ENCODE measurements at places on chromosomes 6 and 20.

GRCh38 chr6:33696548-33697518, 14.7 kb downstream of the UQCC2 start:
- no peak for DNase-seq

DNA sequence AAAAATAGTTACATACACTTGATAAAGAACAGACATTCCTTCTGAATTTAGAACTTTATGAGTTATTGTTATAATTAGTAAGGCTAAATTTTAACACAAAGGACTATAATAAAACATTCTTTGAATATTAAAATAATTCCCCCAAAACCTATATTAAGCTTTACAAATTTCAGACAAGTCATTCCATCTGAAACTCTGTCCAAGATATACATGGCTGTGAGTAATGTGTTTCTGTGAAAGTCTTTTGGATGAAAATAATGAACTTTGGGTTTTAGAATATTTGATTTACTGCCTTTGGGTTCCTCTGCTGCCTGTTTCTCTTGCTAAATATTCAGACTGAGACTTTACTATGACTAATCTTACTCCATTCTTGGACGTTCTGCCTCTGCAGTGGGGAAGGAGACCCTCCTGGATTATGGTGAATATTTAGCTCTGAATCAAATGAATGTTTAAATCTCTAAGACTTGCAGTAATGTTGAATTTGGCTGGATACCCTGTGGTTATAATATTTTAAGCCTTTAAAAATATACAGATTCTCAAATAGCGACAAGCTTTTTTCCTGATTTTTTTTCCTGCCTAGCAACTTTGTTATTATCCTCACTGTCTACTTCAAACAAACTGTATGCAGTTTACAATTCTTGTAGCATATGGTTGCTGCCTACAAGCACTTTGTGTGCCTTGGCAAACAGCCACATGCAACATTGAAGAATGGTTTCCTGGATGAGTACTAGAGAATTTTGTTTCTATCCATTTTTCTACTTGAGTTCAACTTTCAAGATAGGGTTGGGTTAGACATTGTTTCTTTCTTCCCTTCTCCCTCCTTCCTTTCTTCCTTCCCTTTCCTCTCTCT, 51.4 kb downstream of the TXLNB start:
- DNase-seq: no peak

DNA sequence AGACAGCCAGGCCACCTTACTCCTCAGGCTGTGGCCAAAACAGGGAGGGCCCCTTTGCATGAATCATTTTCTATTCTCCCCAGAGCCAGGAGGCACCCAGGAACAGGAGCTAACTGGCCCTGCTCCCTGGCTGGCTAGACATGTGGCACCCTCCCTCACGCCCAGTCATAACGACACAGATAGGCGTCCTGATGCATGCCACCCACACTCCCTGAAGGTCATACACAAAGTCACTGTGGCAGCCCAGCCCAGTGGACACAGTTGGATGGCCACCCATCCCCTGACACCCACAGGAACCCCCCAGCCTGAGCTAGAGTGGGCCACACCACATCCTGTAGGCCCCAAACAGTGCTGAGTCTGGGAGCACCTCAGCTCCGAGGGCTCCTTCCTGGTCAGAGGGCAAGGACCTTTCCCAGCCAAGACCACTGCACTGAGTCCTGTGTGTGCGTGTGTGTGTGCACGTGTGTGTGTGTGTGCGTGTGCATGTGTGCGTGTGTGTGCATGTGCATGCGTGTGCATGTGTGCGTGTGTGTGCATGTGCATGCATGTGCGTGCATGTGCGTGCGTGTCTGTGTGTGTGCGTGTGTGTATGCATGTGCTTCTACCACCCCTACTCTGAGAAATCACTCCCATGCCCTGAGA, 21.6 kb downstream of the TFEB start:
- DNase-seq: no peak

GRCh38 chr6:157240059-157240959, 83.0 kb downstream of the TMEM242 start:
- no peak for DNase-seq

DNA sequence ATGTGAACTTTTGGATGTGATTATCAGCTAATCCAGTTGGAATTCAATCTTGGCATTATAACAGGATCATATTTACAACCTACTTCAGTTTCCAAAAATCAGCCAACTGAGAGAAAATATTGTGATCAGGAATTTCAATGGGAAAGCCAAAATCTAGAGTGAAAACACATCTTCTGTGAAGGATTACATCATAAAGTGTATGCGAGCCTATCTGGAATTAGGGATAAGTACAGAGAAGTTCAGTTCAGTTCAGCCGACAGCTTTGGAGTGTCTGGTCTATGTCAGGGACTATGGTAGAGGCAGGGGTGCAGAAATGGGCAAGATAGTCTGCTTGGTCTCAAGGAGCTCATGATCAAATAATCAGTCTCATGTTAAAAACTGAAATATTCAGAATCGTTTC, 12.3 kb upstream of the PRIM2 start:
- DNase-seq: no peak

DNA sequence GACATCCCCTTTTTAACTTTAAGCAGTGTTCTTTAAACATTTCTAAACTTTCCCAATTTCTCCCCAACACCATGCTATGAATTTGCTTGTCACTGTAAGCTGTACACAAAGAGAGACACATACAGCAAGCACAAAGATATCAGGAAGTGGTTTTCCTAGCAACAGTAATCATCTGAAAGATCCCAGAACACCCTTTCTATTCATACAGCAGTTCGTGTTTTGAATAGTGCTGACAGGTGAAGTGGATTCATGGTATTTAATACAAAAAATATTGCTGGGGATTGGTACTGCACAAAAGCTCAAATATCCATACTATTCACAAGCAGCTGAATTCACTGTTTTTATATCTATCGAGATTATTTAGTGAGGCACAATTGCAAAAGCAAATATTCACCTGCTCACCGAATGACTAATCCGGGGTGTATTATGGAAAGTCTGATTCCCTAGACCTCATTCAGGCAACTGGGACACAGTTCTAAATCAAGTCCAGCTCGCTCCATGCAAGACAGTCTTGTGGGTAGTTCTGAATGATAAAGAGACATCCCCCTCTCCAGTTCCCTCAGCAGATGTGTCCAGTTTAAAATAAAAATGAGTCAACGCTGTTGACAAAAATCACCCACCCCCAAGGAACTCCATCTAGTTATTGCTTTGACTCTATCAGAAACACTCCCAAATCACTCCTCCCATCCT, 107.1 kb upstream of the TSHZ2 start:
- DNase-seq: no peak

DNA sequence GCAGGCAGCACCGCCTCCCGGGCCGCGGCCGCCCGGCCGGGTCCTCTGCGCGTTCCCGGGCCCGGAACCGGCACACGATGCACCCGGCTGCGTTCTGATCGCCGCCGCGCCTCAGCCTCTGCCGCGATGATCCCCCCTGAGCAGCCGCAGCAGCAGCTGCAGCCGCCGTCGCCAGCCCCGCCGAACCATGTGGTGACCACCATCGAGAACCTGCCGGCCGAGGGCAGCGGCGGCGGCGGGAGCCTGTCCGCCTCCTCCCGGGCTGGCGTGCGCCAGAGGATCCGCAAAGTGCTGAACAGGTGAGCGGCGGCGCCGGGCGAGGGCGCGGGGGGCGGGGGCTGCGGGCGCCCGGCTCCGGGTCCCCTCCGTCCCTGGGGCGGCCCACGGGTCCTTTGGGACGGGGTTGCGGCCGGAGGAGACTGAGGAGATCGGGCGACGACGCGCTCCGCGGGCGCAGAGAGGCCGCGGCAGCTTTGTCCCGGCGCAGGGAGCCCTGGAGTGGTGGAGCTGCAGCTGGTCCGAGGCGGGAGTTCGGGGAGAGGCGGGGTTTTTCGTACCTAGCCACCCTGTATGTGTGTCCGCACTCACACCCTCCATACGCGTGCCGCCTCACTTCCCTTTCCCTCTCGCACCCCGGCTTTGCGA, 659 bp downstream of the SLC35F1 start:
- DNase-seq: no peak

DNA sequence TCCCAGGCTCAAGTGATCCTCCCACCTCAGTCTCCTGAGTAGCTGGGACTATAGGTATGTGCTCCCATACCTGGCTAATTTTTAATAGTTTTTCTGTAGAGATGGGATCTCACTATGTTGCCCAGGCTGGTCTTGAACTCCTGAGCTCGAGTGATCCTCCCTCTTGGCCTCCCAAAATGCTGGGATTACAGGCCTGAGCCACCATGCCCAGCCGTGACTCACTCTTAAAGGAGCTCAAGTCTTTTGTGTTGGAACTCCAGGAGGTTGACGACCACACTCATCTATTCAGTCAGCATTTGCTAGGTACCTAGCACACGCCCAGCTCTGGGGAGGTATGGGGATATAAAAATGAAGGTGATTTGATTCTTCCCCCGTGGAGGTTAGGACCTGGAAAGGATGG, 62.8 kb downstream of the UTRN start:
- no peak for DNase-seq

DNA sequence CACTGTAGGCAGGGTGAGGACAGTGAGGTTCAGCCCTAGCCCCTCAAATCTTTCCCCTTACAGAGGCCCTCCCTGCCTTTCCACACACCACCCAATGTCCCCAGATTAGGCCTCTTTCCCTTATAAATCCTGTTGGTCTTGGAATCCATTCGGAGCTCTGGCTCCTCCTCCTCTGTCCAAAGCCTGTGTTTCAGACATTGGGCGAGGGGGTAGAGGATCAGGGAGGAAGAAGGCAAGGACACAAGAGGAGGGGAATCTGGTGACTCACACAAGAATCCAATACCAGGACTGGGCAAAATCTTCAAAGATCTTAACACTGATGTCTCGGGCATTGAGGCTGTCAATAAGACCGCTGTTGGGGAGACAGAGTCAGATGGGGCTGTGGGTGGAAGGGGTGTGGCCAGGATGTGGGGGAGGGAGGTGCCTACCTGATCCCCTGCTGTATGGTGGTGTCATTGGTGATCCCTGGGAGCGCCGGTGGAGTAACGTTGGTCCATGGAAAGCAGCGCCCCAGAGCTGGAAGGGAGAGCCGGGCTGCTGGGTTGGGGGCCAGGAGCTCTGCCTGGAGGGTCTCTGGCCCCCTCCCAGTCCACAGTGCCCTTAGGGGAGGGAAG, 7.6 kb downstream of the SLC44A4 start:
- DNase-seq: no peak

DNA sequence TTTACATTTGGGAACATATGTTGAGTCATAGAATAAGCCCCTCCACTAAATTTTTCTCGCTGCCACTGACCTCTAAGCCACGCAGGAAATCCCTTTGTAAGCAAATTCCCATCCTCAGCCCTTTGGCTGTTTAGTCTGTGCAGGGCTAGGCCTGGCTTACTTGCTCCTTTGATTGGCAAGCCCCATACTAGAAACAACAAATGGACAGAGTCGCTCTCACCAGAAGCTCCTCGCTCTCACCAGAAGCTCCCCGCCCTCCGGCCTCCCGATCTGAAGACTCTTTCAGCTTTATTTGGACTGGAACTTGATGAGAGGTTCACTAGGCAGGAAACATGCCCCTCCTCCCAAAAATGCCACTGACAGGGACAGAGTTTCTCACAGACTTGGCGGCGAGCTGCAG, 149.2 kb upstream of the EXOC2 start:
- no peak for DNase-seq

GRCh38 chr6:125188037-125188436, 34.5 kb downstream of the TPD52L1 start:
- DNase-seq: no peak

- DNase-seq: no peak
These were observed 1.1 kb upstream of the PANK2 start for GRCh38 chr20:3887876-3888620.

DNA sequence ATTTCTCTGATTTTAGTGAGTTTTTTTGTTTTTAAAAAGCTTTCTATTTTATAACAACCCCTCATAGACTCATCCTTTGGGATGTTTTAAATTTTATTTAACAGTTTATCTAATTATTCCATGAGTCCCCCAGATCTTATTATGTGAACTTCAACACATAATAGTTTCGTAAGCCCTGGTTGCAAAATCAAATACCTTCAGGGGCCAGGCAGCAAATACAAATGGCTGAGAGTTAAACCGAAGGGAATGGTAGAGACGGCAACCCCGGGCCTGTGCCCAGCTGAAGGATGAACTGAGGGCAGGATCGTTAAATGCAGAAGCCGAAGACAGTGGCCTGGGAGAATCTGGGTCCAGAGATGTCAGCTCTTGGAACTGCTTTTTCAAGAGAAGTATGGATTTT, 88.4 kb downstream of the RTN4IP1 start:
- no peak for DNase-seq

DNA sequence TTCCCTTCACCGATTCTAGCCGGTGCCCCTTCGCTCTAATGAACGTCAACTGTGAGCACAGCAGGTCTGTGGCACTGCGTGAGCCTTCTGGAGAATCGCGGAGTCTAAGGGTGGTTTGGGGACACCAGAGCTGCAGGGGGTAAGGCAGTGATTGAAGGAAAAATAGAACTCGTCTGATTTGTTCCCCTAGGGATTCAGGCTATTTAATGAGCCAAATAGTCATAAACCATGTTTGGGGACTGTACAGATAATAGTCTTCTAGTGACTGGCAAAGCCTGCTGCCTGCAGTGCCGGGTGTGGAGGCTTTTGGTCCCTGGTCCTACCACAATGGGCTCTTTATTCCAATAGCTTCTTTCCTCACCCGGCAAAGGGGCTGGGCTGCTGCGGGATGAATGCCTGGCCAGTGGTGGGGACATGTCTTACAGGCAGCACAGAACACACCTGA, 11.1 kb upstream of the NTSR1 start:
- DNase-seq: no peak

GRCh38 chr6:52909531-52909930, at the start of gene GSTA3:
Gene GSTA3, minus strand, starts transcription at chr6:52909698. Its CDS starts 3,864 bp downstream, at chr6:52905834.
- no peak for DNase-seq

GRCh38 chr20:3235666-3236324, 3.2 kb downstream of the SLC4A11 start:
- DNase-seq: no peak

- DNase-seq: no peak
These were observed 244.6 kb downstream of the GJA1 start for GRCh38 chr6:121680058-121680457.

DNA sequence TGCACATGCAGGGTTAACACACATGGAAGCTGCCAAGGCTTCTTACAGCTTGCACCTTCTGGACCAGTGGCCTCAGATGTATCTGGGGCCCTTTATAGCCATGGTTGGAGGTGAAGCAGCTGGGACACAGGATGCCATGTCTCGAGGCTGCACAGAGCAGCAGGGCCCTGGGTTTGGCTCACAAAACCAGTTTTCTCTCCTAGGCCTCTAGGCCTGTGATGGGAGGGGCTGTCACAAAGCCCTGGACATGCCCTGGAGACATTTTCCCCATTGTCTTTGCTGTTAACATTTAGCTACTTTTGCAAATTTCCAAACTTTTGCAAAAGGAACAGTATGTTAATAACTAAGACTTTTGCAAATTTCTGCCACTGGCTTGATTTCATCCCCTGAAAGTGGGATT, 18.2 kb upstream of the GSTA1 start:
- no peak for DNase-seq

- no peak for DNase-seq
These were observed 105.2 kb upstream of the MAN1A1 start for GRCh38 chr6:119454714-119455113.

Measured in stimulated activated CD4-positive, alpha-beta T cell treated with anti-CD3 and anti-CD28 coated beads, Interleukin-4, amount 100 ng/mL, for 24 hours (primary cell).